ENCODE measurements at places on chromosomes 13 and 19.

- DNase-seq, result no peak
Measured at GRCh38 chr13:52070929-52071523, 46.5 kb downstream of the UTP14C start.

GRCh38 chr13:109123971-109124370 lies 494.6 kb downstream of the MYO16 start:
- DNase-seq, result no peak

GRCh38 chr19:46809534-46810272 lies 21.3 kb upstream of the SLC1A5 start:
- no peak for DNase-seq

- peak; percentile 89 for DNase-seq
Measured at GRCh38 chr19:45862564-45863334, at the start of gene SYMPK. TSS of gene SYMPK (minus strand) at chr19:45863147. CDS start at chr19:45854495, 8,652 bp downstream.

DNA sequence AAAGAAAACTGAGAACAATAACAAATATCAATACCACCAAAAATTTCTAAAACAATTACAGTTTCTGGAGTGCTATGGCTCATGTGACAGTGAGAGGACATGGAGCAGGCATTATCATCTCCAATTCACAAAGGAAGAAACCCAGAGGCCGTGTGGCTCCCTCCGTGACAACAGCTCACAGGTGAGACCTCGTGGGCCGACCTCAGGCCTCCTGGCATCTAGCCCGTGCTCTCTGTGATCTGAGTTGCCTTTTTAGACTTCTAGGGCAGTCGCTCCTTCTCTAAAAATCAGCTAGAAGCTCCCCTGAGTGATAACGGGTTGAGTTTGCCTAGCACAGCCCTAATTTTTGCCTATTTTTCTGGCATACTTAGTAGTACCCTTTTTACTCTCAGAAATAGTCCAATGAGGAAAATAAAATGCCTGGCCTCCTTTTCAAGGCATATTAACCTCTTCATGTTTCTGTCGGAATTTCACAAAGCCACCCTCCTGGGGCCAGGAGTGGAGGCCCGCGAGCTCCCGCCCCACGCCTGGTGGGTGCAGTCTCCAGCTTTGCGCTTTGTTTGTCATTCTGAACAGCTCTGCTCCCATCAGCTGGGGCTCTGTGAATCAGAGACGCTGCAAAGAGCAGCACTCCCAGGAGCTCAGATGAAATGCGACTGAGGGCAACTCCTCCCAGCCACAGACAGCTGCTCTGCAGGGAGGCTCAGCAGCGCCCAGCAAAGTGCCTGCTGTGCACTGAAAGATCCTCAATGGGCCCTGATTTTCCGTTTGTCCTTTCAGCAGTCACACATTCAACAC lies 292.5 kb downstream of the UQCRFS1 start:
- DNase-seq, result no peak

GRCh38 chr13:79405501-79405830 lies 589 bp downstream of the RBM26 start:
- DNase-seq, result no peak

DNA sequence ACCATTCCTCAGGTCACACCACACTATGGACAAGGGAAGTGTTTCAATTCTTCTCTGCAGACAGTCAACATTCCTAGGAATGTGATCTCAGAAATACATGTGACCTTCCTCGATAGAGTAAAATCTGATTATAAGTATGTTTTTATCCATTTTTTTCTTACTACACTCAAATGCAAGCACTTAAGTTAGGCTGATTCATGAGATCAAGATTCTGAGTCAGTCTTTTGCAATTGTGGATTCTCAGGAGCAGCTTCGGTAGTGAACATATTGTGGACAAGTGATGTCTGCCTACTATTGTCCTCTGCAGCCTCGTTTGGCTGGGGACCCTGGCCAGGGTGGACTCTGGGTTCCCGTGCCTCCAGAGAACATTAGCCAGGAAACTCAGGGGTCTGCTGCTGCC lies 3.2 kb downstream of the SERPINE3 start:
- no peak for DNase-seq

DNA sequence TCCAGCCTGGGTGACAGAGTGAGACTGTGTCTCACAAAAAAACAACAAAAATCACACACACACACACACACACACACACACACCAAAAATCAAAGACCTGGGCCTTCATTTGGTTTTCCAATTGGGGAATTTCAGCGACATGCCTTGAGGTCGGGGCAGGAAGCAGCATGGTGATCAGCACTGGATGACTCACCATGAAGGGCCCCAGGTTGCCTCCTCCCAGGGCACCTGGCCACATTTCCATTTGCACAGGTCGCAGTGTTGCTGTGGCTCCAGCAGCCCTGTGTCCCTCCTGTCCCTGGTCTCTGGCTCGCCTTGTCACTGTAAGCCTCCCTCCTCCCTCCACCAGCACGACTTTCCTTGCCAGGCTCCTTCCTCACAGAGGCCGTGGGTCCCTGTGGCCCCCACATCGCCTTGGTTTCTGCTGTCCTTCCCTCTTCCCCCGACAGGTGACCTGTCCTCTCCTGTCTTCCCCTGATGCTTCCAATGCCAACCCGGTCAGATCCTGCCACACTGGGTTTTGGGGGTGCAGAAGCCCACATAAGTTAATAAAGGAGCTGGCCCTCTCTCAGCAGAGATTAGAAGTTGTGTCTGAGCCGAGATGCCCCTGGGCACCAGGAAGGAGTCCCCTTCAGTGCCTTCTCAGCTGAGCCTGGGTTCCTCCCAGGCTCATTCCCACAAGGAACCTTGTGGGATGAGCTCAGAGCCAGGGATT lies 66.7 kb downstream of the GPR12 start:
- DNase-seq, result no peak

DNA sequence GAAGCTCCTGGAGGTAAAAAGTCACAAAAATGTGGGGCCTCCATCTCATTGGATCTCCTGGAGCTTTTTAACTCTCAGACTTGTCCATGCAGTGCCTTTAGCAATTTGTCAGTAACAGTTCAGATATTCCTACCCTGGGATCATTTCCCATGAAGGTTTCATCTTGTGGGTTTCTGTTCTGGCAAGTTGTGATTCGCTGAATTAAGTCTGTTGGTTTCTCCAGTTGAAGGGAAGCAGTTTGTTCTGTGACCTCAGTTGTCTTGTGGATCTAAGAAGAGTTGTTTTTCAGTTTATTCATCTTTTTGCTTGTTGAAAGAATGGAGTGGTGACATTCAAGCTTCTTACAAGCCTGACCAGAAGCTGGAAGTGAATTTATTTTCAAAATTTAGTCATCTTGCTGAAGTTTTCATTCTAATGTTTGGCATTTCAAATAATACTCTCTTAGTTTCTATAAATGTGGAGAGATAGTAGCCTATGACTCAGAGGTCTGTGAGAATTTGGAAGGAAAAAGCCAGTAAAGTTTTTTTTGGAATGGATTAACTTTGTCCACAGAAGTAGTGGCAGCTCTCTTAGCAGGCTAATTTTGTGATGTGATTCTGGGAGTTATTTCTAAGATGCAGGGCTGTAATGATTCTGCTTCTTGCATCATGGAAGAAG lies 120.1 kb upstream of the CSNK1A1L start:
- DNase-seq, result no peak

DNA sequence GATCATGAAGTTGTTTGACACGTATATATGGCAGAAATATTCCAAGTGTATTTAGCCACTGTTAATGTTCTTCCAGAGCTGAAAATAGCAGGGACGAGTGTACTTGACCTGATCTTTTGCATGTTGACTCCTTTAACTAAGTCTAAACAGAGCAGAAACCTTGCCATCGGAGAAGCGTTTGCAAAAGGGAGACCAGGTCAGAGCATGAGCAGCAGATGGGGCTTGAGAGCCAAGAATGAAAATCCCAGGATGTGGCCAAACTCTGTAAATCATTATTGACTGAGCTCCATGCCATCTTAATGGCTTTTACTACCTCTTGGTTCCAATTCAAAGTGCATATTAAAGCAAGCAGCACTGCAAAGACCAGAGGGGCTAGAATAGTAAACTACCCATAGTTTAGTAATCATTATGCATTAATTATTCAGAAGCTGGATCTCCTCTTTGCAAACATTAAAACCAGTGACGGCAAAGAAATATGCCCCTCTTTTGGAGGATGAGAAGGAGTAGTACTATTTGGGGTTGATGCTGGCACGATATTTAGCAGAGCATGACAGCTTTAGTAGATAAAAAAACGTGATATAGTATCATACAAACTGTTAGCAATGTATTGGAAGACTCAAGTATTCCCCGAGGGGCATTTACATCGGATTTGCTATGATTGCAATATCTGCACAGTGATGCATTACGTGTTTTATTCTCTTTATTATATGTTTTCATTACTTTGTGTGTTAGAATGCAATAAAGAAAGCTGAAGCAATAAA lies 55.7 kb downstream of the FAM216B start:
- no peak for DNase-seq

GRCh38 chr19:947707-948539 lies 22.1 kb downstream of the ARID3A start:
- DNase-seq, result no peak

DNA sequence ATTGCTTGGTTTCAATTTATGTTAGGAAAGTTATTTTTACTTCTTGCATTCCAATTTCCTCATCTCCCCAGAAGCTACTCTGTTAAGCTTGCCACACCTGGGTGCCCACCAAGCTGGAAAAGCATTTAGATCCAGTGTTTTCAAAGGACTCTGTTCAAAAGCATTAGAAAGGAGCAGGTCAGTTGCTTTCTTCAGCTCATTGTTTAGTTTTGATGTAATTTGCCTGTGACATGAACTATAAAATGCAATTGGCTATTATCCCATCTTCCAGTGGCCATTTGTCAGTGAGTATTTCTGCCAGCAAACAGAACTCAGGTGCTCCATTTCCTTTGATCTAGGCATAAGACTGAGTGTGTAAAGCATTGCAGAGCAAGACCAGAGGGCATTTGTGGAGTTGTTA lies 46.7 kb upstream of the RNF113B start:
- no peak for DNase-seq

- DNase-seq, result no peak
Measured at GRCh38 chr19:4007836-4008539, 452 bp downstream of the PIAS4 start.

GRCh38 chr13:35729926-35730627 lies 253.6 kb upstream of the MAB21L1 start:
- DNase-seq, result no peak

GRCh38 chr19:42290523-42291434 lies 11.2 kb upstream of the PRR19 start:
- DNase-seq, result no peak

- no peak for DNase-seq
Measured at GRCh38 chr13:95956589-95957148, 96.5 kb downstream of the UGGT2 start.

DNA sequence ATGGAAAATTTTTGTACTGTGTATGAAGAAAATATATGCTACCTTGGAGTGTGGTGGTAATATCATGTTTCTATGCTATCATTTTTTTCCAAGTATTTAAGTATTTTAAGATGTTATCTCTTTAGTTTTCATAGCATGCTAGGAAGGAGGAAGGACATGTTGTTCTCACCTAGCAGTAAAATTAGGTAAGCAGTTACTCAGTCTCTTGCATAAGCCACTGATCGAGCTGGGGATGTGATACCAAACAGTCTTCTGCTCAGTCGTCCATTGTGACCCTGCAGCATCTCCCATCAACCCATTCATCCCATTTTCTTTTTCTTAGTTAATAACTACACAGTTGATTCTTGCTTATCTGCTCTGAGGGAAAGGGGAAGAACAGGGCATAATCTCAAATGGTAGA lies 130.6 kb downstream of the KLF5 start:
- no peak for DNase-seq

DNA sequence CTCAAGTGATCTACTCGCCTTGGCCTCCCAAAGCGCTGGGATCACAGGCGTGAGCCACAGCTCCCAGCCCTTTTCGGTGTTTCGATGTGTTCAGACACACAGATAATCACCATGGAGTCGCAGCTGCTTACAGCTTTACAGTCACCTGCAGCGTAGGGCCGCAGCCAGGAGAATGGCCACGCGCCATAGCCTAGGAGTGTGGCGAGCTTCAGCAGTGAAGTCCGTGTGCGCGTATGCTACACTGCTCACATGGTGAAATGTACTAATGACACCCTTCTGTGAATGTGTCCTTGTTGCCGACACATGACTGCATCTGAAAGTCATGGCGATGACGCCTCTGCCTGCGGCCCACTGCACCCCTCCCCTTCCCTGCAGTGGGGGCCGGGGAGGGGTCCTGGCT lies 23.6 kb downstream of the AP3D1 start:
- no peak for DNase-seq

- DNase-seq, result no peak
Measured at GRCh38 chr13:44118881-44119280, 239.2 kb downstream of the LACC1 start.

DNA sequence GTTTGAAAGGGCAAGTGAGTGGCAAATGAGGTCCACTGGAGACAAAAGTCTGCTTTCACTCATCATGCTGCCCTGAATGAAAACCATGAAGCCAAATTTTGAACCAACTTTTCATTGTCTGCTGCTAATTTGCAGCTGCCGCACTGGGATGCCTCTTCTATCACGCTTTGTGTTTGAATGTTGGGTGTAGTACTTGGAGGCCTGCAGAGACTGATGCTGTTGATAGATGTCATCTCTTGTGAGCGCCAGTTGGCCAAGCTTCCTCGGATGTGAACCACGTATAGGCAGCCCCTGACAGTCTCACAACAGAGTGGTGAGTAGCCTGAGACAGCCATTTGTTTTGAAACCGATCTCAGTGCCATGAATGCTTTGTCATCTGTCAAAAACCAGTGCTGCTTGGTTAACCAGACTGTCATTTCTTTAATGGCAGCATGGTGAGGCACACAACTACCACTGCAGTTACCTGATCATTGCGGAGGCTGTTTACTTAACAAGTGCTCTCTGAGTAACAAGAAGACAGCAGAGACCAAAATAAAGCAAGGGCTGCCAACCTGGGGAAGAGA lies 31.2 kb upstream of the SLC10A2 start:
- DNase-seq, result no peak

DNA sequence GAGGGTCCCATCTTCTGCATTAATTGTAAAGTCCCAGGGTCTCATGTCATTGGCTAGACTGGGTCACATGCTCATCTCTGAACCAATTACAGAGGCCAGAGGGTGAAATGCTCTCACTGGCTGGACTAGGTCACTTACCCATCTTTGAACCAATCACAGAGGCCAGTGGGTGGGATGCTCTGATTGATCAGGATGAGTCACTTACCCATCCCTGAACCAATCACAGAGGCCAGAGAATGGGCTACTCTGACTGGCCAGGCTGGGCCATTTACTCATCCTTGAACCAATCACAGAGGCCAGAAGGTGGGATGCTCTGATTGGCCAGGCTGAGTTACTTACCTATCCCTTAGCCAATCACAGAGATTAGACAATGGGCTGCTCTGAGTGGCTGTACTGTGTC lies 5.3 kb downstream of the MISP start:
- DNase-seq, result no peak

- DNase-seq, result no peak
Measured at GRCh38 chr13:33106656-33107360, 90.6 kb downstream of the KL start.

- no peak for DNase-seq
Measured at GRCh38 chr13:27036236-27036981, 135.2 kb downstream of the USP12 start.
